ENCODE measurements at places on chromosomes 7 and 10. TPM values are rescaled to one million over a fixed set of nuclear protein-coding genes. Genes with fewer than 3 reads are reported as not detected.

FGFR2 gene
- not detected for total RNA-seq

ENTPD7 gene
- total RNA-seq = 2.8 TPM

DNA sequence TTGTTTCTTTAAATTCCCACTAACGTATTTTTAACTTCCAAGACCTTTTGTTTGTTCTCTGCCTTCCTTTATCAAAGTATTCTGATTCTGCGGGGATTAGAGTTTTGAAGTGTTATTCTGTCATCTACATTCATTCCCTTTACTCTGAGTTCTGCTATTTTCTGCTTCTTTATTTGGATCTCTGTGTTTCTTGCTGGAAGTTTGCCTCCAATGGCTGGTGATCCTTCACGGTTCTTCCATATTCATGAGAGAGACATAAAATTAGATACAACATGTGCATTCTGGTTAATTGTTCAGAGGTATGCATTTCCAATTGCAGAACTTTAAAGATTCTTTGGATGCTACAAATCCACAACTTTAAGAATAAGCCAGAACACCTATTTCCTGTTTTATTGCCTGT is 244.7 kb upstream of the ADARB2 start:
- no peak for DNase-seq

DNA sequence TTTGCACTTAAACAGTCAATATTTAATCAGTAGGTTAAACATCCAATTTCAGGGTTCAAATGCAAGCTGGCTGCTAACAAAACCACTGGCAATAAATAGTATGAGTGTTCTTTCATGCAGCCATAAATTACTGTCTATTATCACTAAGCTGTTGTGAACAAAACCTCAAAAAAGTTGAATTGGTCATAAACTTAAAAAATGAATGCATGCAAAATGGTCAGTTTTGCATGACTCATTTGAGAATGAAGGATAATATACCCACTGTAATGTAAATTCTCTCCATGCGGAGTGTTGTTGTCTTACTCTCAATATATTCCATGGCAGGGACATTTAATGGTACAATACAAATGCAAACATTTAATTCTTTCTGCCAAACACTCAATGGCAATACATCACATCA is 226.4 kb downstream of the MAGI2 start:
- DNase-seq = no peak

- no peak for DNase-seq
Observed at GRCh38 chr10:102413053-102413705, 5.4 kb downstream of the PSD start.

DNA sequence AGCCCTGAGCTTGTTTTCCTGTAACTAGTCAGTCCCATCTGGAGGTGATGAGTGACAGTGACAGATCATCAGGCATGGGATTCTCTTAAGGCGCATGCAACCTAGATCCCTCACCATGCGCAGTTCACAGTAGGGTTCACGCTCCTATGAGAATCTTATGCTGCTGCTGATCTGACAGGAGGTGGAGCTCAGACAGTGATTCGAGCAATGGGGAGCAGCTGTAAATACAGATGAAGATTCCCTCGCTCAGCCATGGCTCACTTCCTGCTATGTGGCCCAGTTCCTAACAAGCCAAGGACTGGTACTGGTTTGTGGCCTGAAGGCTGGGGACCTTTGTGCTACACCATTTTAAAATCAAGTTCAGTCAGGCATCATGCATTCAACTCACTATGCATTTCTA is 221.7 kb downstream of the KIAA1217 start:
- DNase-seq = no peak

DNA sequence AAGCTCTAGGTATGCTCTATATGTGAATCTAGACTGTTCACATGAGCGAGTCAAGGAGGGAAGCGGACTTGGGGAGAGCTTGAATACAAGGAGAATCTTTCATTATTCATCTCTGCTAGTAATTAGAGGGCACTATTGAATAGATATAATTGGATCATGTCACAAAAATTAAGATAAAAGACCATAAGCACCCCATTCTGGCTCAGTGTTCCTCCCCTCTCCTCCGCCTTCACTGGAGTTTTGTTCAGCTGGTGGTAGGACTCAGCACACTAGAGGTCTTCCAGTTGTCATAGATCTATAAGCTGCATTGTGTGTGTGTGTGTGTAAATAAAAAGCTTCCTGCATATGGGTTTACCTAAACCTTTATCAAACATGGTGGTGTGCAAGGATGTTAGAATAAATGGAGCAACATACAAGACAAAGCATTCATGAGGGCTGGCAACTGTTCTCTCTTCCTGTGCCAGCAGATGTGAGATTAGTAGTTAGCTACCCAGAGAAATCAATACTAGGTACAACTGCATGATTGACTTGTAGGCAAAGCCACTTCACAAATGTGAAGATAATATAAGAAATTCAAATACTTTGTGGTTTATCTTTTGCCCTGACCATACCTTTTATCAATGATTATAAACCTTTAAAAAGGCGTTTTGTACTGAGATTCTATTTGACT is 142.6 kb downstream of the CREB5 start:
- no peak for DNase-seq

GRCh38 chr10:12950583-12951128 is 50.9 kb downstream of the CCDC3 start:
- DNase-seq = no peak

- no peak for DNase-seq
Observed at GRCh38 chr10:47198221-47198620, 101.8 kb upstream of the GDF10 start.

DNA sequence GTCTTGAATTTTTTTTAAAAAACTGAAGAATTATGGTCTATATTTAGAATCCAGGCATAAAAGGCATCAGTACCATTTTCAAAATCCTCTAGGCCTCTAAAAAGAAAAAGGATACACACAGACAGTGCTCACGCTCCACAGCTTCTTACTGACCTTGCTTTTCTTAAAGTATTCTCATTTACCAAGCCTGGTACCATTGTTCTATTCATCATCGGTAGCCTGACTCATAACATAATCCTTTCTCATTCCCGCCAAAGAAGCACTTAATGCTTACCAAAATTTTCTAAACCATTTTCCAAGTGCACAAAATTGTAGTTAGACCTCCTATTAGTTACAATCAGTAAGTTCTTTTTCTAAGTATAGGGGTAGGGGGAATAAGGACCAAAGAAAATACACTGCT is 54.6 kb downstream of the ATE1 start:
- no peak for DNase-seq

All from naive thymus-derived CD8-positive, alpha-beta T cell (primary cell).